AG08396 (cell line): ENCODE measurements at places on chromosomes 1 and 21.

DNA sequence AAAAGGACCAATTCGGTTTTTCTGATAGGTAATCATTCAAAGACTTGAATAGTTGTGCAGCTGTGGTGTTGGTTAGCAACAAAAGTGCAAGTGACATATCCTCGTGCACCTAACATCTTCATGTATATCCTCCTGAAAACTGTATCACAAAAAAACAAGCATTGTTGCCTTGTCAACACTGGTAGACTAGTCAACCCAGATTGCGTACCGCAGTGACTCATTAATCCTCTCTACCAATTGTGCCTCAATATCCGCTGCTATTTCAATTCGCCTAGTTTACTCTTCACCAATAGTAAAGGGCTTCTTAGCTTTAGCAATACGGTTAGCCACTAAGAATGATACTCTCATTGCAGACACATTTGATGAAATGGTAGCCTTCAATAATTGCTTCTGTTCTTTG lies 3.5 kb downstream of the HHAT start:
- no peak for DNase-seq

DNA sequence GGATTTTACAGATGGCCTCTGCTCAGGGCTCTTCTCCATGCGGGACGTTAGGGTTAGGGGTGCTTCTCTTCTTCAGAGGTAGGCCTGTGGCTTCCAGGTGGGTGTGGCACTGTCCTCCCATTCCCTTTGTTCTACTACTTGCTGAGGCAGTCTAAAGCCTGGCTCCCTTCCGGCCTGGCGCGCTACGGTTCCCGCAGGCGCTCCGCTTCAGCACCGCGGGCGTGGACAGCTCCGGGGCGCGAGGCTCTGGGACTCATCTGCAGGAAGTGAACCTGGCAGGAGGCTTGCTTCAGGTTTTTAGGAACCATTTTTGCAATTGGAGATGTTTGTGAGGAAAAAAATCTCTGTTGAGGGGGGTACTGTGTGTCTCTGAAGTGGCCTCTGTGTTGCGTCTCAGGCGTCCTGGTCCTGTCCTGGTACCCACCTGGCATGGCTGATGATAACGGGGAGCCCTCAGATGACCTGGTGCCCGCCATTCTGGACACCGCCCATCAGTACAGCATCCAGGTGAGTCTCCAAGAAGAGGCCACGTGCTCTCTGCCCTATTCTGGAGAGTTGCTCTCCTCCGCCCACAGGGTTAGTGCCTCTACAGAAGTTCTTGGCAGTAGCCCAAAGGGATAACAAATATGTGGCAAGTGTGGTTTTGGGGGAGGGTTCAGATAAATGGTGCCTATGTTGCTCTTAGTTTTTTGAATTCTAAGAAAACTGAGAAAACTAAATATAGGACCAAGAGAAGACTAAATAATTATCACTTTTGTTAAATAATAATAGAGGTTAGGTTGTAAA lies 1.9 kb downstream of the MANEAL start:
- DNase-seq = peak; percentile 80

DNA sequence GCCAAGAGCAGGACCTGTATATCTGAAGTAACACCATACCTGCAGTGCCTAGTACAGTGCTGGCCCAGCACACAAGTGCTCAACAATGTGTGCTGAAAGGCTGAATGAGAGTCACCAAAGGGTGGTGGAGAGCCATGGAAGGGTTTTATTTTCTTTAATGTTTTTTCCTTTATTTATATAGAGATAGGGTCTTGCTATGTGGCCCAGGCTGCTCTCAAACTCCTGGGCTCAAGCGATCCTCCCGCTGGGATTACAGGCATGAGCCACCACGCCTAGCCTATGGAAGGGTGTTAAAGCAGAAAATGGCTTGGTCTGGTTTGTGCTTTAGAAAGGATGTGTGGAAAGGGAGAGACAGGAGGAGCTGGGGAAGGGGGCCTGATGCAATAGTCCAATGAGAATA lies 13.3 kb upstream of the TTC39A start:
- no peak for DNase-seq

DNA sequence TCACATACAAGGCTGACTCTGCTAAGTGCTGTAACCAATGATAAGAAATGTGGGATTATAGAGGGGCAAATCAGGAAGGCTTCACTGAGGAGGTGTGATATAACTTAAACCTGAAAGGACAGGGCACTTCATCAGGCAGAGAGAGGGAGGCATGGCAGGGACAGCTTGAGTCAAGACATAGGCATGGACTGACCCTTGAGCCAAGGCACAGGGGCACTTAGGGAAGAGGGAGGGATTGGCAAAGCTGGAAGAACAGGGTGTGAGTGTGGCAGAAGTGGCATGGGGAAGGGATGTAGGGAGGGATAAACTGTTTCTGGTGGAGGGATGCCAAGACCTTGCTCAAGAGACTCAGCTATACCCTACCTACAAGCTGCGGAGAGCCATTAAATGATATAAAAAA lies 81.3 kb downstream of the PLXNA2 start:
- DNase-seq = no peak

DNA sequence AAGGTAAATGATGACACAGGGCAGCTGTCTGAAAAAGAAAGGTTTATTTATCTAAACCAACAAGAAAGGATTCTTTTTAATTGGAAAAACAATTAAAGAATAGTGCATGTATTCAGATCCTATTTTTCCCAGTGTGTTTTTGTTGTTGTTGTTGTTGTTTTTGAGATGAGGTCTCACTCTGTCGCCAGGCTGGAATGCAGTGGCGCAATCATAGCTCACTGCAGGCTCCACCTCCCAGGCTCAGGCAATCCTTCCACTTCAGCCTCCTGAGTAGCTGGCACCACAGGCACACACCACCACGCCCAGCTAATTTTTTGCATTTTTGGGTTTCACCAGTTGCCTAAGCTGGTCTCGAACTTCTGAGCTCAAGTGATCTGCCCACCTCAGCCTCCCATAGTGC lies 22.1 kb downstream of the NEK2 start:
- no peak for DNase-seq

- no peak for DNase-seq
Observed at GRCh38 chr1:53176452-53177208, 20.0 kb upstream of the CPT2 start.

DNA sequence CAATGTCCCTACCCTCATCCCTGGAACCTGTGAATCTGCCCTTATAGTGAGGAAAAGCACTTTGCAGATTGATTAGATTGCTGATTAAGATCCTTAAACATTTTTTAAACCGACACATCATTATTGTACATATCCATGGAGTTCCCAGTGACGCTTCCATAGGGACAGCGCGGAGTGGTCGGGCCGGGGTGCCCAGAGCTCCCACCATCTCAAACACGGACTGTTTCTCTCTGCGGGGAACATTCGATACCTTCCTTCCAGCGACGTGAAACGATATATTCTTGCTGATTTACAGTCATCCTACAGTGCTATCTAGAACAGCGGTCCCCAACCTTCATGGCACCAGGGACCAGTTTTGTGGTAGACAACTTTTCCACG lies 4.0 kb downstream of the KRTAP10-12 start:
- no peak for DNase-seq

GRCh38 chr1:112935461-112936111 lies 20.4 kb downstream of the SLC16A1 start:
- no peak for DNase-seq

- DNase-seq = no peak
Observed at GRCh38 chr1:109399326-109399957, 1.7 kb upstream of the SORT1 start.

DNA sequence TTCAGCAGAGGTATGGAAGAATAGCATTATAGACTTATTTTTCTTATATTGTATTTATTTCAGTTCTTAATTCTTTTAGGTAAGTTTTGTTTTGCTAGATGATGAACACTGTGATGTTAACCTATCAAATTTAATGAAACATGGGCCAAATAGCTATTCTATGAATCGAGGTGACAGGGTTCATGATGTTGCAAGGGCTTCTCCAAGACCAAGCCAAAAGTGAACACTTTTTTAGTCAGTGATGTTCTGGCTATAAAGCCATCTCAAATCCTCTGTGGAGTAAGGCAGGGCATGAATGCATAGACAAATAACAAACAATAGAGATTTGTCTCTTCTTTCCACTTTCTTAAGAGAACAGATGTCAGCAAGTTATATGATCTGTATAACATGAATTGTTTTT lies 26.7 kb downstream of the C1orf146 start:
- no peak for DNase-seq

GRCh38 chr21:34835526-34835925 lies 166.7 kb downstream of the CLIC6 start:
- DNase-seq = no peak

DNA sequence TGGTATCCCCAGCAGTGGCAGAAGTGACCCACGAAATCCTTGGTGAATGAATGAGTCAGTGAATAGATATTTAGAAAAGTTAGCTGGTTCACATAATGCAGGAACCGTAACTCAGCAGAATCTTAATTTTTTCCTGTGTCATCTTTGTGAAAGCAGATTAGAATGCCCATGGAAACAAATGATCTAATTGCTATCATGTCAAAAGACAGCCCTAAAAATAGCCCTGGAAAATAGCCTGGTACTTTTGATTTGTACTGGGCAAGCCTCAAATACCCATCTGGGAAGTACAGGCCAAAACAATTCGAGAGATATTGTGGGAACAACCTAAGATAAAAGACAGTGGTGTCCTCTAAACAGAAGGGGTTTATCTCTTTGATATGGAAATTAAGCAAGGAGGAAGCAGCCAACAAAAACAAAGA lies 21.1 kb downstream of the FYB2 start:
- peak; percentile 30 for DNase-seq

- DNase-seq = no peak
Observed at GRCh38 chr1:13816016-13816760, 116.2 kb downstream of the PRDM2 start.

DNA sequence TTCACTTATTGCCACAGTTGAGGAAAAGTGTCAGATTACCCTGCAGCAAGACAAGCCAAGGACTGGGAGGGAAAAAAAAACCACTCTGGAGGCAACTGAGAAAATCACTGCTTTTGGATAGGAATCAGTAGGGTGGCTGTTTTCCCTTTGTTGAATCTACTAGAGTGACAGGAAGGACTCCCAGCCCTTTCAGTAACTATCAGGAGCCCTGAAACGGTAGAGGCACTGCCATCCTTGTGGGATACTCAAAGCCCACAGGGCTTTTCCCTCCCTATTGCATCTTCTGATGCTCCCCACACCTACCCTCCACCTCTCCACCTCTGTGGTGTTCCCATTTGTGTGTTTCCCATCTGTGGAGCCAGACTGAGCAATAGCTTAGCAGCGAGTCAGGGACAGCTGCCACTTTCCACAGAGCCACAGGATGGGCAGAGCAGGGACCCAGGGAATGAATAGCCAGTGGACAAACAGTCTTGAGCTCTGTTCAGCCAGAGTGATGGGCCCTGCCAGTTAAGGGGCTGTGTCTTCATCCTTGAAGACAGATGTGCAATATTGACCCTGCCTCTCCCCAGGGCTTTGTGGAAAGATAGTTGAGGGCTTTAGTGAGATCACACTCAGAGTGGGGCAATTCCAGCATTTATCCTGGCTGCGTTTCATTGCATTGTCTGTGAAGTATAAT lies 13.9 kb downstream of the UBIAD1 start:
- no peak for DNase-seq

GRCh38 chr21:16865632-16866031 lies 647.2 kb upstream of the CXADR start:
- DNase-seq = no peak

GRCh38 chr21:45551316-45551715 lies 9.1 kb upstream of the SLC19A1 start:
- DNase-seq = peak; percentile 70

GRCh38 chr1:232223183-232223708 lies 406.7 kb downstream of the SIPA1L2 start:
- DNase-seq = no peak

DNA sequence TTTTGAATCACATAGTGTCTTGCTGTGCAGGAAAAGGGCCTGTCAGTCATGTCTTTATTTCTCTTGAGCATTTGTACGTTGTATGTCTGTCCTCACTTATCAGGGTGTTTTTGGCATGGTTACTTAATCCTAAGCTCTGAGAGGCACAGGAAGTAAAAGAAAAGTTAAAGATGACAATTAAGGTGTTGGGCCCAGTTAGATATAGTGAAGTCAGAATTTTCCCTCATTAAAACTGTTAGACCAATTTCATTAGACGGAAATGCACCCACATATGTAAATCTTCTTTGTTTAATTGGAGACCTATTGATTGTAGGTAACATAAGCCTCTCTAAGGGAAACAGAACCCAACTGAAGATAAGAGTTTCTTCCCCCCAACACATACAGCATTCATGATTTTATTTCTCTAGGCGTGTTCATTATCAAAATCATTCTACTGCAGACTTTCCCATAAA lies 21.9 kb downstream of the NFIA start:
- no peak for DNase-seq

GRCh38 chr1:207264663-207265252 lies 56.7 kb upstream of the CD55 start:
- DNase-seq = no peak

- no peak for DNase-seq
Observed at GRCh38 chr1:81550753-81551152, 250.0 kb upstream of the ADGRL2 start.

- DNase-seq = peak; percentile 25
Observed at GRCh38 chr1:201889090-201889968, 631 bp downstream of the SHISA4 start.

GRCh38 chr1:89831462-89832120 lies 10.8 kb downstream of the LRRC8D start:
- no peak for DNase-seq

DNA sequence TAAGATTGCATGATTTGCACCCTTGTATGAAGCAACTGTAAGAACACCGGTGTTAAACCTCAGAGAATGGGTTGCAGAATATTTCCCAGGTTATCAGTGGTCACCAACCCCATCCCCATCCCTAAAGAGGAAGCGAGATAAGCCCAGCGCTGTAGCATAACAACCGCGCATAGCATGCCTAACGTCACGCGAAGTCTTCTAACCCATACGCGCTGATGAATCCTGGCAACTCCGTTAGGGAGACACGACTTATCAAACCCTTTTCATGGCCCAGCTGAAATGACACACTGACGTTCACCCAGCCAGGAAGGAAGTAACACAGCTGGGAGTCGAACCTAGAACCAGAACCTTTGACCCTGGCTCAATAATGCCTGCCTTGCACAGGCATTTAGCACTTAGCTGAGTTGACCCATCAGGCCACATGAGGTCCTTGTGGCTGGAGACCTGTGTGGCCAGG lies 24.2 kb downstream of the TMEM51 start:
- DNase-seq = no peak

- DNase-seq = no peak
Observed at GRCh38 chr1:235759336-235759735, 107.4 kb downstream of the LYST start.

DNA sequence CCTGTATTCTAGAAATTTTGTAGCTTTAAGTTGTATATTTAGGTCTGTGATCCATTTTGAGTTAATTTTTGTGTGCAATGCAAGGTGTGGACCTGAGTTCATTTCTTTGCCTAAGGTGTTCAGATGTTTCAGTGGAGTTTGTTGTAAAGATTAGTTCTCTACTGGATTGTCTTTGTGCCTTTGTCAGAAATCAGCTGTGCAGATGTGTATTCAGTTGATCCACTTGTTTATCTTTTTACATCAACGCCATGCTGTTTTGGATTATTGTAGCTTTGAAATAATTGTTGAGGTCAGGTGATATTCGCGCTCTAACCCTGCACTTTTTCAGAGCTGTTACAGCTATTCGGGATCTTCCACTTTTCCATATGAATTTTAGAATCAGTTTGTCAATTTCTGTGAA lies 32.8 kb downstream of the SKI start:
- no peak for DNase-seq
